ENCODE measurements at places on chromosomes 1 and 21.

GRCh38 chr1:171666114-171666769, 13.8 kb upstream of the MYOC start:
- no peak for DNase-seq

- no peak for DNase-seq
Observed at GRCh38 chr1:246434335-246434734, 72.7 kb downstream of the SMYD3 start.

DNA sequence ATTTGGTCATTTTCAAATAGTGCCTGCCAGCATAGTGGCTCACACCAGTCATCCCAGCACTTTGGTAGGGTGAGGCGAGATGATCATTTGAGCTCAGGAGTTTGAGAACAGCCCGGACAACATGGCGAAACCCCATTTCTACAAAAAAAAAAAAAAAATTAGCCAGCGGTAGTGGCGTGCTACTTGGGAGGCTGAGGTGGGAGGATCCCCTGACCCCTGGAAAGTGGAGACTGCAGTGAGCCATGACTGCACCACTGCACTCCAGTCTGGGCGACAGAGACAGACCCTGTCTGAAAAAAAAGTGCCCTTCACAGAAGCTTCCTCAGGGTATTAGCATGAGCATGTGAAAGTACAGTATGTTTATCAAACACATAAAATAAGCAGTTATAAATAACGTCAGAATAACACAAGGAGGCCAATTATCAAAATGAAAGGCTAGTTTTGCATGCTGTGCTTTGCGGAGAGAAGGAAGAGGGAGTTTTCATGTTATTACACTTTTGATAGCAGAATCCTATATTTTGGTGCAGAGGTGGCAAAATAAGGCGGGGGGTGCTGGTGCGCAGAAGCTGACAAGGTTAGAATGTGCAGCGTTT, 781 bp upstream of the METTL13 start:
- DNase-seq, result no peak

DNA sequence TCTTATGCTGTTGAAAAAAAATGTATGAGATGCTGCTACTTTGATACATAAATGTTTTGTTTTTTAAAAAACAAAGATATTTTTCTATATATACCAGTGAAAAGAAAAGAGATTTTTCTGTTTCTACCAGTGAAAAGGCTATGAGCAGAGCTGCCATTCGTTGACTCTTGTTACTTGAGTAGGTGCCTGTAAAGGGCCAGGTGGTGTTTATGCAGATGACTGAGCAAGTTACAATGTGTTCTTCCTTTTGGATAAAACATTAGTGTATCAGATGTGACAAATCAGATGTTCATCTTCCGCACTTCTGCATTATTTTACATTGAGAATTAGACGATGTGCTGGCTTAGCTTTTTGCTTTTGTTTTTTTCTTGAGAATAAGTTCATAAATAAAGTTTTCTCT, 45.4 kb downstream of the BARHL2 start:
- DNase-seq, result no peak

DNA sequence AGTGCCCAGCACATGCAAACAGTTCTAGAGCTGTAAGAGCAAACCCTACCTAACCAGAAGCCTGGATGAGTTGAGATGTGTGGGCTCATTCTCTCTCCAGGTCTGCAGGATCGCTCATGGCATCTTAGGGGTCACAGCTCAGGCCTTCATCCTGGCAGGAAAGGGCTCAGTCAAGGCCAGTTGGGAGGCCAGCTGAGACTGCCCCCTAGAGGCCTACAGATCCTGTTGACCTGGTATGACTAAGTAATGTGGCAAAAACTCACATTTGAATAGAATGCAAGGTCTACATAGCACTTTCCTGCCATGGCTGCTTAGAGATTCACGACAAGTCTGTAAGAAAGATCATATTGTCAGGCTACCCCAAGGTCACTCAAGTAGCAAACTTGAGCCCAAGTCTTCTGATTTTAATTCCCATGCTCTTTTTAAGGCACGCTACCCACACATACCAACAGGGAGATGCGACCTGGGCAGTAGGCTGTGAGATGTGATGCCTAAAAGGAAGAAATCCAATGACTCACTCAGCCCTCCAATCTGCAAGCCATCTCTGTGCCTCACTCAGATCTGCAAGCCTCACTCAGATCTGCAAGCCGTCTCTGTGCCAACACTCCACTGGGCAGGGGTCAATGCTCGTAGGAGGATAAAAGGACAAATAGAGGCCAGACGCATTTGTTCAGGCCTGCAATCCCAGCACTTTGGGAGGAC, 5.1 kb upstream of the CAPN8 start:
- no peak for DNase-seq

- DNase-seq, result no peak
Observed at GRCh38 chr21:43815991-43816390, 26.6 kb downstream of the RRP1 start.

GRCh38 chr1:226938903-226939437, 1.1 kb upstream of the COQ8A start:
- DNase-seq, result no peak

DNA sequence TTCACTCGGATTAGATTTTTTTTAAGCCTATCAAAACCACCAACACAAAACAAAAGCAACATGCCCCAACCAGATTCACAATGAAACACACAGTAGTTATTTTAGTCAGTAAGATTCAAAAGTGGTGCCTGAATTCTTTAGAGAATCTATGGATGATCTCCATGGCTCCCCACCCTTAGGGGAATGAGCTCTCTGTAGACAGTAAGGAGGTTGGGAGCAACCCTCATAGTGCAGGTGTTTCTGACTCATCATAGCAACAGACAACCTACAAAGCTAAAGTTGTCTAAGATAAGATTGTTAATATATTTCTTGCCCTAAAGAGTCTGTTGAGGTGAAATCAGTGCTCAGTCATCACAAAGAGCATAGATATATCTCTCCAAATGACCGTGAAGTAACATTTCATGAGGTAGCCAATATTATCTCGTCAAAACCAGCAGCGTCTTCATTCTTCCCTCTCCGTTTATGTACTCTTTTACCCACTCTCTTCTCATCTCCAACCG, 78.3 kb downstream of the ADAMTS1 start:
- DNase-seq, result no peak

DNA sequence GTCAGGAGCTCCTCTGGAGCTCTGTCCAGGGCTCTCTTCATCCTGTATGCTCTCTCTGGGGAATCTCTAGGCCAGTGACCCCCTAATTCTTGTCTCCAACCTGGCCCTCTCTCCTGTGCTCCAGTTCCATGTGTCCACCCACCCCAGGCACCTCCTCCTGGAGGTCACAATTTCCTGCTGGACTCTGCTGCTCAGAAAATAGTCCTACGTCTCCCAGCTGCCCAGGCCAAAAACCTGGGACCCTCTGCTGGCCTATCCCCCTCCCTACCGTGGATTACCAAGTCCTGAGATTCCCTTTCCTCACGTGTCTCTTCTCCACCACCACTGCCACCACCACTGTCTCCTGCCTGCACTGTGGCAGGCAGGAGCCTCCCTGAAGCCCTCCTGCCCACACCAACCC, 11.7 kb downstream of the NES start:
- DNase-seq, result no peak

DNA sequence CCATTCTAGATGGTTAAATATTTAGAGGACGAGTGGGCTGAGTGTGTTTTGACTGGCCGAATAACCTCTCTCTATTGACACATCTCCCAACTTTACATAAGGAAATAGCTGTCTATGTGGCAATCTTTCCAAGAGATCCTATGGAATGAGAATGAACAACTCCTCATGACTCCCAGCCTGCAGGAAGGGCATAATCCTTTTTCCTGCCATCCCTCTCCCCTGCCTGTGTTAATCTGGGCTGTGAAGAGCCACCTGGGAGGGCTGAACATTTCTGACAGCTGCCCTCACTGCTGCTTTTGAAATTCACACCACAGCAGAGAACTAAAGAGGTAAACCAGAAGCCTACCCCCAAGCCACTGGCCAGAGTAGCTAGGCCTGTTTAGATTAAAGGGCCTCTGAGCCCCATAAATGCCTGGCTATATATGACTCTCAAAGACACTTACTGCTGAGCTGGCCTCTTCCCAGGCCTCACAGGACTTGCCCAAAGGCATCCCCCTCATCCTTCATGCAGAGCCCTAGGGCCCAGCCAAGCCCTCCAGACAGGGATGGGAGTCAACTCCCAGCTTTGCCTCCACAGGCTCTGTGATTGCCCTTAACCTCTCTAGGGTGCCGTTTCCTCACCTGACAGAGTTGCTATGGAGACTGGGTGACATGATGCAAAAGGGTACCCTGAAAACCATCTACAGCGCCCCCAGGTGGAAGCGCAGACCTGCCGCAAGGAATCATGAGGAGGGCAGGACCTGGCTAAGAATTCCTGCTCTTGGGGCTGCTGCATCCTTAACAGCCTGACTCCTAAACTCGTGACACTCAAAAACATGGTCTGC, 42.0 kb upstream of the LDLRAP1 start:
- DNase-seq, result no peak

- no peak for DNase-seq
Observed at GRCh38 chr1:177941976-177942375, 27.9 kb downstream of the SEC16B start.

- DNase-seq, result no peak
Observed at GRCh38 chr1:214880956-214881355, 201.6 kb upstream of the KCNK2 start.

- DNase-seq, result no peak
Observed at GRCh38 chr1:183871142-183871541, 66.2 kb downstream of the RGL1 start.

- peak; percentile 6 for DNase-seq
Observed at GRCh38 chr1:40344597-40344996, 27.5 kb upstream of the COL9A2 start.
